Activated CD8-positive, alpha-beta T cell treated with anti-CD3 and anti-CD28 coated beads for 36 hours (primary cell): ENCODE measurements at places on chromosomes 11 and 22.

- DNase-seq: no peak
Measured at GRCh38 chr11:1177020-1177770, 19.4 kb downstream of the MUC5AC start.

GRCh38 chr11:89487016-89487415 lies 4.2 kb downstream of the NOX4 start:
- no peak for DNase-seq

DNA sequence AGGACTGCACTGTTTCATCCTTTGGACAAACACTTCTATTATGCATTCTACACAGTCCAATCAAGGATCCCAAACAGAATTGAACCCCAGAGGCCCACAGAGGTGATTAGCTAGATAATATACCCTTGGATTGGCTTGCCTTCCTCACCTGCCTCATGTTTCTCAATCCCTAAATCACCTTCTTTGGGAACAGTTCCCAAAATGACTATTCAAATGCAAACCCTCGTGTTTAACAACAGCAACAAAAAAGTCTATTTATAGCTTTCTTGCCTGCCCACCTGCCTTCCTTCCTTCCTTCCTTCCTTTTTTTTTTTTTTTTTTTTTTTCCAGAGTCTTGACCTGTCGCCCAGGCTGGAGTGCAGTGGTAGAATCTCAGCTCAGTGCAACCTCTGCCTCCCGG lies 180.0 kb downstream of the CNTN5 start:
- DNase-seq: no peak

GRCh38 chr11:61598886-61599868 lies 18.3 kb upstream of the SYT7 start:
- no peak for DNase-seq

DNA sequence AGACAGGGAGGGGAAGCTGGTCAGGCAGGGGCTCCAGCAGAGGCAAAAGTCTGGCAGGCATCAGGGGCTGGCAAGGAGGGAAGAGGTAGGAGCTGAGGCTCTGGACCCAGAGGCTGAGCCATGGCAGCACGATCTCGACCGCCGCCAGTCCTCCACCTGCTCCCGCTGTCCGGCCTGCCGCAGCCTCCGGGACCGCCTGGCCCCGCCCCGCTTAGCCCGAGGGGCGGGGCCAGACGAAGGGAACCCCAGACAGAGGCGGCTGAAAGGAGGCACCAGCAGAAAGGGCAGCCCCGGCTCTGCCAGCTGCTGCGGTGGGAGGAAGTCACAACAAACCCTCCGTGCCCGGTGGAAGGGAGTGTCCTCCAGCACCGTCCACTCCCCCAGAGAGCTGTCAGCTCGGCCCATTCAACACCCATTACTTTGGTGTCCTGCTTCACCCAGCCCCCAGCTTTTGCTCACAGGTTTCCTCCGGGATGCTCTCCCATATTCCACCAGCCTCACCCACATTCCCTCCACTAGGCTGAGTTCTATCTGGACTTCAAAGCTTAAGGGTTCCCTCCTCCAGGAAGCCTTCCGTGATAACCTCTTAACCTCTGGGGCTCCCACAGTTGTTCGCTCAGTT lies at the start of gene MFNG:
TSS of gene MFNG (minus strand) at position 161 of the 622 bp plus-strand sequence. CDS start 207 bp downstream, outside the sequence.
- peak; percentile 87 for DNase-seq

- no peak for DNase-seq
Measured at GRCh38 chr11:43547430-43547831, 133.1 kb upstream of the HSD17B12 start.

GRCh38 chr11:125871391-125872137 lies 15.9 kb upstream of the HYLS1 start:
- peak; percentile 59 for DNase-seq
